ENCODE measurements at places on chromosomes 2 and 18.

DNA sequence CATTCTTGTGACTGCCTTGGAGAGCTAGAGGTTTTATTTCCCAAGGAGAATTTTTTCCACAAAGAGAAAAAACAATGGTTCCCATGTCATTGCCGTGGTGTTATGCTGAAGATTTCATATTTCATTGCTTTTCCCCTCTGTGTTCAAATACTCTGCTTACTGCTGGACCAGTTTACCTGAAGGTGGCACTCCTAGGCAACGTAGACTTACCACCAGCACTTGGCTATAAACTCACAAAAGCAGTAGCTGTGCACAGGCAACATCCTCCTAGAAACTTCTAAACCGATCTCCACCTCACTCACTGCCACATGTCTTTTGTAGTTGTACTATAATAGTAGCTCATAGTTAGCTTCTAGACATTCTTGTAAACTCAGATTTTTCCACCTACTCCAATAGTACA is 1319.7 kb upstream of the CRIM1 start:
- no peak for DNase-seq

GRCh38 chr2:1234731-1235308 is 178.4 kb upstream of the TPO start:
- peak; percentile 4 for DNase-seq

- no peak for DNase-seq
Measured at GRCh38 chr2:62381656-62382055, 124.3 kb downstream of the TMEM17 start.

DNA sequence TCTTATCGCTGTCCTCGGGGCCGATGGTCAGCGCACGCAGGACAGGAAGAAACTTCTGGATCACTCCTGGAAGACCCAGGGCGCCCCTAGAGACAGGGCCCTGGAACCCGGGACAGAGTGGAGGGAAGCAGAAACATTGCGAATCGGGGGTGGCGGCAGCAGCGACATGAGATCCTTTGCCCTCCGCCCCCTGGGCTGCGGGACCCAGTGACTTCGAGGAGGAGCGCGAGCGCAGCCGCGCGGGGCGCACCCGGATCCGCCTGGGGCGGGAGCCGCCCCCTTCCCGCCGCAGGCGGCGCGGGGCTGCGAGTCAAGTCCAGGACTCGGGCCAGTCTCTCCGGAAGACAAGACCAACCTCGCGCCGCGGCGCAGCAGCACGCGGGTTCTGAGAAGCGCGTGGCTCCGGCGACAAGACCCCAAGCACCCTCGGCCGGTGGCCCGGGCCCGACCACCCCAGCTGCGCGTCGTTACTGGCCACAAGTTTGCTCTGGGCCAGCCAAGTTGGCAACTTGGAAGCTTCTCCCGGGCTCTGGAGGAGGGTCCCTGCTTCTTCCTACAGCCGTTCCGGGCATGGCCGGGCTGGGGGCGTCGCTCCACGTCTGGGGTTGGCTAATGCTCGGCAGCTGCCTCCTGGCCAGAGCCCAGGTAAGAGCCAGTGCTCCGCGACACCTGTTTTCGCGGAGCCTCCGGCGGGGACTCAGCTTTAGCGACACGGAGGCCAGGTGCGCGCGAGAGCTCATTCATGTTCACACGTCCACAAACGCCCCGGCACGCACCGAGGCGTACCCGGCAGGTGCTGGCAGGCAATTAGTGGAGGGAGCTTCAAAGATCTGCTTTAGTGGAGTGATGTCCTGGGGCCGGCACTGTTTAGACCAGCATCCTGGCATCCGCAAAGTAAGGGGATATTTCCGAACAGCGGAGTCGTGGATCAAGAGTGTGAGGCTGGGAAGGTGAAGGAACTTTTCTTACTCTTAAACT is at the start of gene PTH2R:
Gene PTH2R, plus strand, starts transcription at position 319 of the 978 bp plus-strand sequence. Its CDS starts 252 bp downstream, at position 571.
- DNase-seq: no peak

GRCh38 chr2:127511090-127511695 is 15.1 kb downstream of the IWS1 start:
- DNase-seq: no peak

DNA sequence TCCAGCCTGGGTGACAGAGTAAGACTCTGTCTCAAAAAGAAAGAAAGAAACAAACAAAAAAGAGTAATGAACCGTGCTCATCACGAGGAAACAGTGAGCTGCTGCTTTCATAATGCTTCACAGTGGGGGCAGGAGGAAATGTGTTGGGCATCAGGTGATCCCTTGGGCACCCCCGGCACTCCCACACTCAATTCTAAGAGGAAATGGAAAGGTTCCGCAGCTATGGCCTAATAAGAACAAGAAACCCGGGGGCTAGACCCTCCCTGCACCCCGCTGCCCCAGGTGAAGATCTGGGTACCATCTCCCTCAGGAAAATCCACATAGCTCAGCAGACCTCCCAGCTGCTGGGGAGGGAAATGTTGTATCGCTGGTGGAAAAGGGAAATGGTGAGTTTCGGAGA is 118.9 kb downstream of the LPIN1 start:
- no peak for DNase-seq

DNA sequence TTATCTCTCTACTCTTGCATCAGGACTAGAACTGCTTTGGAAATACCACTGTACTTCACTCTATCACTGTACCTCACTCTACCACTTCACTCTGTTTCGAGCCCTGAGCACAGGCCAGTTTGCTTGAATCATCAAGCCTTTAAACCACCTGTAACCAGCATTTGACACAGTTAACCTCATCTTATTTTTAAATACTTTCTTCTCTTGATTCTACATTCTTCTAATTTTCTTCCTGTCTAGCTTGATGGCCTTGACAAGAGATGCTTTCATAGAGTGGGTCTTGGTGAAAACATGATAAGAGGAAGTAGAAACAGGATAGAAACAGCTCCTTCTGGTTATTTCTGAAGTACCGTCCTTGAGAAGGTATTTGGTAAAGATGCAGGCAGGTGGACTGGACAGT is 78.1 kb downstream of the SPIRE1 start:
- DNase-seq: no peak

DNA sequence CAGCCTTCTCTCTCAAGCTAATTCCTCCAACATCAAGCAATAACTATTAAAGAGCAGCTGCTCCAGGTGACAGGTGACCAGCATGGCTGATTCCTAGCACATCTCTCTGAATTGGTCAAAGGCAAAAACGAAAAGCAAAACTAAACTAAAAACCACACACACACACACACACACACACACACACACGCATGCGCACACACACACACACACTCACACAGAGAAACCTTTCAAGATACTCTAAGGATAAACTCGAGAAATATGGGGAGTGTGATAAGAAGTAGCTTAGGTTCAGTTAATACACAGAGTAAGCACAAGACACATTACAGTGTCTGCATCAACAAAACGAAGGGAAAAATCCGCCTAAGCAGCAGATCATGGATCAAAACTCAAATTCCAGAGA is 74.5 kb upstream of the FZD7 start:
- no peak for DNase-seq

- DNase-seq: peak; percentile 7
Measured at GRCh38 chr18:56593906-56594305, 44.5 kb downstream of the TXNL1 start.

DNA sequence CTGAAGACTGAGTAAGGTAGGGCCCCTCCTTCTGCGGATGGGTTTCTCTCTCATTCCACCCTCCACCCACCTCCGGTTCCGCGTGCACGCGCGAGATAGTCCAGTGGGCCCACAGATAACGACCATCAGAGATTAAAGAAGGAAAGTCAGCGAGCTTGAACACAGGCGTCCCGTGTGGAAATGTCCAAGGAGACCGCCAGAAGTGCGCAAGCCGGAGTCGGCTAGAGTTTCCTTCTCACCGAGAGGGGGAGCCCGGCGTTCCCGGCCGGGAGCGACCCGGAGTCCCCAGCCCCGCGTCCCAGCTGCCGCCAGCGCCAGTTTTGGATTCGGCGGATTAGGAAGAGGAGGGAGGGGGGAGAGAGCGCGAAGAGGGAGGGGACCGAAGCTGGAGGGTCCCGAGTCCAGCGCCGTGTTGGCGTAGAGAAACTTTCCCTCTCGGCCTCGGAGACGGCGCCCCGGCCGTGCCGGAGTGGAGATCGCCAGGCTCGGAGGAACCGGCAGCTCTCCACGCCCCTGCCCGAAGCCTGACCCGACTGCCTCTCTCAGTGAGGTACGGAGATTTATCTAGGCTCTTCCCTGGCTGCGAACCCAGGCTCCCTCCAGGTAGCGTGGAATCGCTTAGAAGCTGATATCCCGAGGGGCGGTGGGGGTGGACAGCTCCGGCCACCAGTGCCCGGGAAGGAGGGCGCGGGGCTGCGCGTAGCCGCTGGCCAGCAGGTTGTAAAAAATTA is at the start of gene GULP1:
Gene GULP1, plus strand, starts transcription at position 258 of the 731 bp plus-strand sequence. CDS start 185,829 bp downstream, outside the sequence.
- DNase-seq: peak; percentile 66

DNA sequence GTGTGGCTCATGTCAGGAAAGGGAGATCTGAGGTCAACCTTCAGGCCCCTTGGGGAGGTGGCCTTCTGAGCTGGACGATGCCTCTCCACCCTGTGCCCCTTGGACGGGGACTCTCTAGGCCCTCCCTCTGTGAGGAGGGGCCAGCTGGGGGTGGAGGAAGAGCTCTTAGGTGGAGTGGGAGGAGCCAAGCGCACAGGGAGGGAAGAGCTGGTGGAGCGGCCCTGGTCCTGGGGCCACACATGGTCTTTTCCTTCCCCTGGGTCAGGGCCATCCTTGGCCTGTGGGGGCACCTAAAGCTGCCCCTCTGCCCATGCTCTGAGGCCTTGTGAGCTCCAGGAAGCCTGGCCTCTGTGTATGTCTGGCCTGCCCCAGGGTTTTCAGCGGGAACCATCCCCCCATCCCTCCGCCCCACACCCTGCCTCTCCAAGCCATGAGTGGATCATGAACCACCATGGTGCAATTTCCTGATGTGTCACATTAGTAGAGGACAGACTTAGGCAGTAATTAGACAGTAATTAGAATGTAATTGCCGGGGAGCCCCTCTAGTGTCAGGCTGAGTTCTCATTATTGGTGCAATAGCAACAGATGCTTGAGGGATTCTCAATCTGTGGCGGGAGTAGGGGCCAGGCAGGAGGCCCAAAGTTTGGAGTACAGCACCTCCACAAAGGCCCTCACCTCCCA is 63.0 kb downstream of the GLI2 start:
- DNase-seq: no peak

DNA sequence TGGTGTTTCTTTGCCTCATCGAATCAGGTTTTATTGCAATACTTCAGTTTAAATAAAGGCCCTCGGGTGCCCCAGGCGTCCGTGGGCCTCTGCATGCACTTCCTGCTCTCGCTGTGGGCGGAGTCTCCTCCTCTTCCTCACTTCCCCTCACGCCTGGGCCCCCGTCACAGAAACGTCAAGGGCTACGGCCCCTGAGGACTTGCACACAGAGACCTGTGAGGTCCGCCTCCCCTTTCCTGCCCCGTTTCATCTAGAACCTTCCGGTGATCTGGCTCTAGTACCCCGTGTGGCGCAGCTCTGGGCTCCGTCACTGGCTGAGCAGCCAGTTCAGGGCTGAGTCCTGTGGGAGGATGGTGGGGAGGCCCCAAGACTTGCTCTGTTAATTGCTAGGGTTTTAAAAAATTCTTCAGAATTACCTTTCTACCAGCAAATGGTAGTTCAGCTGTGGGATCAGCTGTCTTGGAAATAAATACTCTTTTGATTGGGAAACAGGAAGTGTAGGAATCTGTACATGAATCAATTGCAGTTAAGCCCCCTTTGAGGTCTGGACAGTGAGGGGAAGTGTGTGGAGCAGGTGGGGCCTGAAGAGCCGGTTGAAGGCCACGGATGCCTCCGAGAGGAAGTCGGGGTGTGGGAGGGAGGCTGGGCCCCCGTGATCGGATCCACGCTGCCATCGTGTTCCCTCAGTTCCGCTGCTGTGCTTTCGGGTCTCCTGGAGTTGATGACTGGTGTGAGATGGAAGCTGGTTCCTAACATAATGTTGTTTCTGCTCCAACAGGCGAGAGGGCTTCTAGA is 10.2 kb downstream of the NFATC1 start:
- no peak for DNase-seq

- no peak for DNase-seq
Measured at GRCh38 chr2:67899187-67899586, 163.6 kb downstream of the C1D start.

DNA sequence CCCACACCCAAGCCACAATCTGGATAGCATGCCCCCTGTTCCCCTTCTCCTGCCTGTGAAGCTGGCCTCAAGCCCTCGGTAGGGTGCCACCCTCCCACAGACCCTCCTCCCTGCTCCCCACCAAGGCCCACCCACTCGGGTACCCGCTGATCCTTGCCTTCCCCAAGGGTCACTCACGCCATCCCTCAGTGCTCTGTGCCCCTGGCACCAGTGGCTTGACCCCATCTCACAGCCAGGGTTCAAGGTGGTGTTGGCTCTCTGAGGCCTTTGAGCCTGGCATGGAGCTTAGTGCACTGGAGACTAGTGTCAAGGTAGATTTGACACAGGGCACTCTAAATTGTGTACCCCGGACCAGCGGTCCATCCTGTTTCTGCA is 11.9 kb downstream of the ADRA2B start:
- no peak for DNase-seq

DNA sequence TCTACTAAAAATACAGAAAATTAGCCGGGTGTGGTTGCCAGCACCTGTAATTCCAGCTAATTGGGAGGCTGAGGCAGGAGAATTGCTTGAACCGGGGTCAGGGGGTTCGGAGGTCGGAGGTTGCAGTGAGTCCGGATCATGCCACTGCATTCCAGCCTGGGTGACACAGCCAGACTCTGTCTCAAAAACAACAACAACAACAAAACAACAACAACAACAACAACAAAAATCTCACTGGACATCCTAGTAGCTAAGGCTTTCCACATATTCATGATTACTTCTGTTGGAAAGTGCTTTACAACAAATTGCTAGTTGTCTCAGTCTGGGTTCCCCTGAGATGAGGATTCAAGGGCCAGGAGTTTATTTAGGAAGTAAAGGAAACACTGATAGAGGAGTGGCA is 4.3 kb upstream of the MROH2A start:
- DNase-seq: no peak

GRCh38 chr2:14301331-14301730 is 331.2 kb upstream of the LRATD1 start:
- DNase-seq: no peak

GRCh38 chr2:241746084-241746483 is 11.7 kb downstream of the D2HGDH start:
- DNase-seq: no peak

DNA sequence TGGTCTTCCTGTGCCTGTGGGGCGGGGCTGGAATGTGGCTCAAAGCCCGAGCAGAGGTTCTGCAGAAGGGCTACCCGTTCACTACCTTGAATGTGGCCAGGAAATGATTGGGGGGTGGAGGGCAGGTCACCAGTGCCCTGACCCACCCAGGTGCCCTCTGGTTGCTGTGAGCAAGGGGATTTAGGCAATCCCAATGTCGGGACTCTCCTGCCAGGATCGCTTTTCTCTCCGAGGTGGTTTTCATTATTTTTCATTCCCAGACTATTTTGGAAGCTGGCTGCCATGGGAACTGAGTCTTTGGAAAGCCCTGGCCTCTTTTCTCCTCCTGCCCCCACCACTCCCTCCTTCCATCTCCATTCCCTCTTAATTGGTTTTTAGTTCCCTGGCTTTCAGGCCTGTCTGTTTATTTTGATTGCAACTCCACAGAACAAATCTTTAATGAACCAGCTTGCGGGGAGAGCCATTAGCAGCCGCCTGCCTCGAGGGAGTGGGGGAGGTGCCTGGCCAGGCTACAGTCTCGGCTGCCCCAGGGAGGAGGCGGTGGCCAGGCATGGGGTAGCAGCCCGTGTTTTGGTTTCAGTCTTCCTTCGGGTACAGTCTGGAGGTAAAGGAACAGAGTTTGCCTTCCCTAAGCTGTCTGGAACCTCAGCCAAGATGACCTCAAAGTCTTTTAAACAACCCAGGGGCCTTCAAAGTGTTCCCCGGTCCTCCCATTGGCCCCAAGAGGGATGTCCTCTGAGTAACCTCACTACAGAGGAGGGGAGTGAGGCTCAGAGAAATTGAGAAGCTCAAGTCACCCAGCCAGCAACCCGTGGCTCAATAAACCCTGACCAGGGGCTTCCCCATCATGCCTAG is 114.4 kb upstream of the HAAO start:
- DNase-seq: peak; percentile 74

- no peak for DNase-seq
Measured at GRCh38 chr2:39099870-39100728, 20.8 kb downstream of the SOS1 start.

All from HFFc6 (cell line).